NCI-H1436 treated with DMSO at 0.1 percent for 48 hours (cell line): ENCODE measurements at places on chromosomes 11 and 22.

DNA sequence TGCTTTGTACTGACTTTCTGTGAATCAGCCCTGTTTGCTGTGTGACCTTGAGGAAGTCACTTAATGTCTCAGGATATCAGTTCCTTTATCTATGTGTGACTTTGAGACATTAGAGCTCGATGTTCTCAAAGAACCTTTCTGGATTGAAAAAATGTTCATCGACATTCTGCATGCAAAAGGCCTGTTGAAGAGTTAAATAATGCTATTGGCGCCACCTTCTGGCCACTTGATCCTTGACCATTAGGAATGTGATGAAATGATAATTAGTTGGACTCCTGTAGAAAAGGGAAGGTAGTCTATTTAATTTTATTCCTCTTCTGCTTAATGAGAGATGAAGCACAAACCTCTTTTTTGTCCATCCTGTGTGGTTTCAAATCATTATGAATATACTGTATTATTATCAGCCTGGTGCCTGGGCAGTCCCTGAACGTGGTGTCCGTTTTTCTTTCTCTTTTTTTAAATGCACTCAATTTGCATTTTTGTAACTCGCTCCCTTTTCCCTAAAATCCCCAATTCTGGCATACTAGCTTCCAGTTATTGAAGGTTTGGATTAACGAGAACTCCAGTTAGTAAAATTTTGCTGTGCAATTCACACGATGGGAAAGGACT, 20.7 kb downstream of the ELF5 start:
- DNase-seq, result no peak

- DNase-seq, result no peak
Measured at GRCh38 chr22:17884893-17885292, 110.6 kb upstream of the BID start.

GRCh38 chr11:99368583-99368982, 347.8 kb downstream of the CNTN5 start:
- no peak for DNase-seq

DNA sequence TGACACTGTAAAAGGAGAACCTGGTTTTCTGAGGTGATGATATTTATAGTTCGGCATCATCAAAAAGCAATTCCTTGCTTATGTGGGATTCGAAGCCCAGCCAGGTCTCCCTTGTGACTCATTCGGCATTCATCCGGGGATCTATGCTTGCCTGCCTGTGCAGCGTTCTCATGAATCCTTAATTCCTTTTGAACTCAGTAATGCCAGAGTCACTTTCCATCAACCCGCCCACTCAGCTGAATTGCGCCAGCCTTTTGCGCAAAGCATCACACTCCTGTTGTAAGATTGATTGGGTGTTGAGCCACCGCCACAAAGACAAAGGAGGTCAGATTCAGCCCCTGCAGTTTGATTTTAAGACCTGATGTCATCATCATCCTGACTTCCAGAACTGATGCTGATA, 128.6 kb downstream of the SLC17A6 start:
- DNase-seq, result no peak

DNA sequence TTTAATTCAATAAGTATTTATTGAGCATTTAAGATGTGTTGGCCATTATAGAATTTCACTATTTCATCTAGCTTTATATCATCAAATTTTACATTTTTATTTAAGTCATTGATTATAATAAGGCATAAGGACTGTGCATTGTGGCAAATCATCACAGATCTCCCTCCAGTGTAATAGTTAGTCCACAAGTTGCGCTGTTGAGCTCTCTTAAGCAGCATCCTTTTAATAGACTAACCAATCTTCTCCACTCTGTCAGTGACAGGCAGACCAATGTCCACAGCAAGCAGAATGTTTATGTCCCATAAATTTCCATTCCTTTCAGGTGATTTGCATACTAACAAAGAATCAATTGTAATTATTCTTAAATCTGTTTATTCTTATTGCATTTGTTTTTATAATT, 595.3 kb upstream of the CCDC90B start:
- no peak for DNase-seq

DNA sequence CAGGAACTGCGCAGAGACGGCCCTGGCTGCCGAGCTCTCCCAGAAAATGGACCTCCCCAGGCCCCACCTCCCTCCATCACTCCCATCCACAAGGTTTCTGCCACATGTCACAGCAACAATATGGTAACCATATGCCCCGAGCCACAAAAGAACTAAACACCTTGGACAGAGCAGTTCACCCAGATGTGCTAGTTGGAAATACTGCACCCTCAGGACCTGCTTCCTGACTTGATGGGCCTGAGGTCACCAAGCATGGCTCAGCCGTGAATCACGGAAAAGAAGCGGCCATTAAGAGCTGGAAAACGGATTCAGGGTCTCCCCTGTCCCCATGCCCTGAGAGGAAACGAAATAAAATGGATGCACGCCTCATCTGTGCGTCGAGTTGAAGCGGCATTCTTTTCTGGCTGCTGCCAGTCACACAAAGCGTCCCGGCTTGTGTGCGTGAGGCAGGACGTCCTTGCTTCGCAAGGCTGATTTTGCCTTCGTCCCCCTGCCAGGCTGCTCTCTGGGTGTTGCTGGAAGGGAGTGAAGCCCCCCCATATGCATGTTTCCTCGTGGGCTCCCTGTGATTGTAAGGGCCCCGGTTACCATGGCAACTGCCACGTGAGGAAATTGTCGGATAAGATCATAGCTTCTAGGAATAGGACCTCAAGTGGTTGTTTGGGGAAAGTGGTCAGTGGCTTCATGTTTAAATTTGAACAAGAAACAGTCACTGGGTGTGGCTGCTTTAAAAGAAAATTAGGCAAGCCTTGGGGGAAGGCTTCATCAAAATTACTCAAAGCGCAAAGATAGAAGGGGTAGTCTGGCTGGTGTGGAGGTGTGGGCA, 51.7 kb downstream of the FLI1 start:
- DNase-seq, result no peak

DNA sequence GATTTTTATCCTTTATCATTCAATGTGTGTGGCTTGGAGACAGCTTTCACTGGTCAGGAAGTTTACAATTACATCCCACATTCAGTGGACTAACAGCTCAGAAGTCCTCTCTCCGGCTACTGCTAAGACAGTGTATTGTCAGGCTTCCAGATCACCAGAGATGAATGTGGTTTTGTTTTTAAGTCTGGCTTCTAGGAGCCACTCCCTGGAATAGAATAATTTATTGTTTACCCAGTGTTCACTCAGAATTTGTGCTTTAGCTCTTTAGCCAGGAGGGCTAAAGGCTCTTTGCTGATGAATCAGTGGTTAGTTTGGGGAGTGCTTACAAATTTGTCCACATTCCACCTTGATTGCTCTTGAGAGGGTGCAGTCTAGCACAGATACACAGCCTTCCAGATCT, 26.5 kb downstream of the TRIM77 start:
- no peak for DNase-seq

GRCh38 chr22:40000171-40000570, 5.4 kb downstream of the FAM83F start:
- no peak for DNase-seq

GRCh38 chr11:132876705-132877104, 655.6 kb downstream of the OPCML start:
- DNase-seq, result no peak

DNA sequence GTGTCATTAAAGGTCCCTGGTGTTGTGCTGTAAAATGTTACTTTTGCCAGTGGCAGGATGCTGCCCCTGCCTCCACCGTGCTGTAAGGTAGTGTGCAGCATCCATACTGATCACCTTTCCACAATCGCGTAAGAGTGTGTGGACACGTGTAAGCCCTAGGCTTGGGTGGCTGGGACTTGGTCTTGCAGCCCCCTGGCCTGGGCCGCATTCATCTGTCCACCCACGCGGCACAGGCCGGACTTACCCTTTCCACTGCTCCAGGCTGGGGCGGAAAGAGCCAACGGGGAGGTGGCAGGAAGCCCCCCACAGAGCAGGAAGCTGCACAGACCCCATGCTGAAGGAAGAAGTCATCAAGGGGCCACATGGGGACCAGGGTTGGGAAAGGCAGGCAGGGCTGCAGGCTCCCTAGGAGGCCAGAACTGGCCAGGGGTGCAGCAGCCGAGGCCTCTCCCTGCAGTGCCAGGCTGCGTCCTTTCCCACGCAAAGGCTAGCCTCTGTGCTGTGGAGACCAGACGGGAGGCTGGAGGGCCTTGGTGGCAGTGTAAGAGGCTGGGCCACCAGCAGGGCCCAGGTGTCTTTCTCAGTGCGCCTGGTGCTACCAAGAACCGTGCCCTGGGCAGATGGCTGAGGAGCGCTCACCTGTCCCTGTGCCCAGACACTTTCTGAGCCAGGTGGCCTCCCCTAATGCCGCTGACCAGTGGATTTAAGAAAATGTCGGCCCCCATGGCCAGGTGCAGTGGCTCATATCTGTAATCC, 11.7 kb upstream of the TMEM191C start:
- no peak for DNase-seq

GRCh38 chr11:45772986-45773785, 31.8 kb upstream of the SLC35C1 start:
- DNase-seq, result no peak

DNA sequence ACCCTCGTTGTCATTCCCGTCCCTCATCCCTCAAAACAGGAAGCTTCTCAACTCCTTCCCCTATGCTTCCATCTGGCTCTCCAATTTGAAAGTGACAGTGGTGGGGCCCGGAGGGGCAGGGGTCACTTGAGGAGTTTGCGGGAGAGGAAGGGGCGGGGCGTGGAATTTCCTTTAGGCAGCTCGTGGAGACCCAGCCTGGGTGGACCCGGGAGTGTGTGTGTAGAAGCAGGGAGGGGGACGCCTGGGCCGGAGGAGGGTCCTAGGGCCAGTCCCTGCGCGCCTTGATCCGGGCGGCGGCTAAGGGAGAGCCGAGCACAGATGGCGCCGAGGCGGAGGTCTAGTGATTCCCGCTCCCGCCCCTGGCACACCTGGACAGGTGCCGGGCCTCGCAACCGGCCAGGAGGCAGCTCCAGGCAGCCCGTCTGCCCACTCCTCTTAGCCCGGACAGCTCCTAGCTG, 7.8 kb upstream of the PAX6 start:
- DNase-seq, result no peak

GRCh38 chr11:10051868-10052586, 242.0 kb downstream of the SBF2 start:
- no peak for DNase-seq

DNA sequence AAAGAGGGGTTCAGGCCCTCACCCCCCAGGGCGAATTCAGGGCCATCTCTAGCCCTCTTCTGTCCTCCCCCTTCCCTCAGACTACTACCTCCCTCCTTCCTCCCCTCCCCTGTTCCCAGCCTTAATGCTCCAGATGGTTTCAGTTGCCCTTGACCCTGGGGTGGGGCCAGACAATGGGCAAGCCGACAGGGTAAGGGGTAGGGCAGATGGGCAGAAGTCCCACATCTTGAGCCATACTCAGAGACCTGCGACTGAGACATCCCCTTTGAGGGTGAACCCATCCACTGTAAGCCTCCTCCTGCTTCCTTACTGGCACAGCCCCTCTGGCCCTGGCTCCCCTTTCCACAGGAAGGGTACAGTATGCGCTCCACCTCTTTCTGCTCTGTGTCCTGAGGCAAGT, 1.9 kb downstream of the RHBDD3 start:
- DNase-seq, result no peak

- no peak for DNase-seq
Measured at GRCh38 chr11:111886844-111887243, 7.5 kb downstream of the CFAP68 start.

- no peak for DNase-seq
Measured at GRCh38 chr11:68916439-68916838, 12.7 kb downstream of the IGHMBP2 start.

- DNase-seq, result no peak
Measured at GRCh38 chr11:77211594-77212251, 83.7 kb downstream of the MYO7A start.

DNA sequence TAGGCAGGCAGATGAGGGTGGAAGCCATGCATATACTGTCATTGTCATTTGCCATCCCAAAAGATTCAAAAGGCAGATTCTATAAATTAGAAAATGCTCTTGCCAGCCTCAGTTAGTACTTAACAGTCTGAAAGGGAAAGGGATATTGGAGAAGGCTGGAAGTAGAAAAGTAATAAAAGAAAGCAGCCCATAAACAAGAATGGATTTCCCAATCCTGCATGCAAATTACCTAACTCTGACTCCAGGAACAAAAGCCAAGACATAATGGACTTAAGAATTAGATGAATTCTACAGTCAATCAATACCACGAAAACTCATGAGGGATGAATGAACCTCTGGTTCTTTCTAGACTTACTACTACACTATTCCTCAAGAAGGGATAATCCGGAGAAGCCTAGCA, 5.9 kb downstream of the PAK1 start:
- no peak for DNase-seq

- no peak for DNase-seq
Measured at GRCh38 chr11:70414341-70415100, 16.2 kb downstream of the CTTN start.

GRCh38 chr11:9143721-9144120, 52.3 kb upstream of the SCUBE2 start:
- DNase-seq, result no peak

- DNase-seq, result no peak
Measured at GRCh38 chr11:134908583-134908982, 496.5 kb upstream of the B3GAT1 start.

- no peak for DNase-seq
Measured at GRCh38 chr11:129346916-129347315, 28.7 kb upstream of the BARX2 start.

DNA sequence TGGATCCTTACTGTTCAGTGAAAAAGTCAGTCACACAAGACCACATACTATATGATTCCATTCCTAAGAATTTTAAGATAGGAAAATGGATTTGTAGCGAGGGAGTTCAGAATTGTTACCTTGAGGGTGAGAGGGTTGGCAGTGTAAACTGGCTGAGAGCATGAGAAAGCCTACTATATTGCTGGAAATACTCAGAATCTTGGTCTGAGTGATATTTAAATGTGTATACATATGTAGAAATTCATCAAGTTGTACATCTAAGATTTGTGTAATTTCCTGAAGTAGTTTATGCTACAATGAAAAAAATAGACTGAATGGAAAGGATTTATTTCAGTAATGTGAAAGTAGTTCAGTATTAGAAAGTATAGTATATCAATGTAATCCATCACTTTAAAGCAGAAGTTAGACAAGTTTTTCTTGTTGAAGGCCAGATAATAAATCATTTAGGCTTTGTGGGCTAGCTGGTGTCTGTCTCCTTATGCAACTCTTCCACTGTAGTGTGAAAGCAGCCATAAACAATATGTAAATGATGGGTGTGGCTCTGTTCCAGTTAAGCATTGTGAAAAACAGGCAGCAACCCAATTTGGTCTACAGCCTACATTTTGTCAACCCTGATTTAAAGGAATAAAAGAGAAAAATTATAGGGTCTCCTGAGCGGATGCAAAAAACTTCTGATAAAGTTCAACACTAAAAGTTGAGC, 127.2 kb upstream of the THY1 start:
- DNase-seq, result no peak
